ENCODE measurements at places on chromosomes 7 and 10.

- no peak for DNase-seq
Measured at GRCh38 chr10:7937315-7937945, 117.1 kb upstream of the GATA3 start.

GRCh38 chr10:4067931-4068561, 283.0 kb upstream of the KLF6 start:
- no peak for DNase-seq

GRCh38 chr7:117800841-117801240, 72.4 kb downstream of the CTTNBP2 start:
- DNase-seq, result no peak

- DNase-seq, result no peak
Measured at GRCh38 chr10:68333058-68333395, 299 bp upstream of the PBLD start.

DNA sequence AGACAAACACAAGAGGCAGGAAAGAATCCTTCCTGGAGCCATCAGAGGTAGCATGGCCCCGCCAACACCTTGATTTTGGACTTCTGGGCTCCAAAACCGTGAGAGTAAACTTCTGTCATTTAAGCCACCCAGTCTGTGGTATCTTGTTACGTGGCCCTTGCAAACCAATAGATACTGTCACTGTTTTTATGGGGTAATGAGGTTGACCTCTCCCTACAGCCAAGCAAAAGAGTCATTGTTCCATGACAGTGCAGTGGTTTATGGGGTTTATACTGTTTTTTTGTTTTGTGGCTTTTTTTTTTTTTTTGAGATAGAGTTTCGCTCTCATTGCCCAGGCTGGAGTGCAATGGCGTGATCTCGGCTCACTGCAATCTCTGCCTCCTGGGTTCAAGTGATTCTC, 32.8 kb downstream of the KIAA1549 start:
- no peak for DNase-seq

- no peak for DNase-seq
Measured at GRCh38 chr7:41544241-41544640, 158.6 kb downstream of the INHBA start.
